ENCODE measurements at places on chromosomes 5 and 9.

GRCh38 chr5:122517091-122517490, 205.1 kb downstream of the SNCAIP start:
- peak; percentile 7 for DNase-seq

- no peak for DNase-seq
Measured at GRCh38 chr5:74945561-74946165, 79.5 kb upstream of the FAM169A start.

- DNase-seq = no peak
Measured at GRCh38 chr5:85663708-85664031, 954.1 kb upstream of the COX7C start.

GRCh38 chr9:99466104-99466503, 244.0 kb downstream of the SEC61B start:
- DNase-seq = no peak

GRCh38 chr5:169610606-169611005, 26.5 kb upstream of the DOCK2 start:
- no peak for DNase-seq

GRCh38 chr5:51347157-51347556, 36.1 kb upstream of the ISL1 start:
- no peak for DNase-seq
